Activated CD8-positive, alpha-beta memory T cell treated with anti-CD3 and anti-CD28 coated beads for 4 hours (primary cell): ENCODE measurements at places on chromosomes 4 and X.

DNA sequence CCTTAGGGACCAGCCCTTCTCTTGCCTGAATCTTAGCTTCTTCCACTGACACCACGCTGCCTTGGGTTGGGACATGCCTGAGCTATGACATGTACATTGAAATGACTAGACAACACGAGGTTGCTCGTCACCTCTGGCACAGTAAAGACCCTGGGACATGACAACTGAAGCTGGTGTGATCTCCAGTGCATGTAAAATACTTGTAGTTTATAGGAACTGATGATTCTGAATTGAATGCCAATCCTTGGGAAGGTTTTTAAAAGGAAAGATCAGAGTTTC lies 100.7 kb upstream of the PGRMC2 start:
- no peak for DNase-seq

DNA sequence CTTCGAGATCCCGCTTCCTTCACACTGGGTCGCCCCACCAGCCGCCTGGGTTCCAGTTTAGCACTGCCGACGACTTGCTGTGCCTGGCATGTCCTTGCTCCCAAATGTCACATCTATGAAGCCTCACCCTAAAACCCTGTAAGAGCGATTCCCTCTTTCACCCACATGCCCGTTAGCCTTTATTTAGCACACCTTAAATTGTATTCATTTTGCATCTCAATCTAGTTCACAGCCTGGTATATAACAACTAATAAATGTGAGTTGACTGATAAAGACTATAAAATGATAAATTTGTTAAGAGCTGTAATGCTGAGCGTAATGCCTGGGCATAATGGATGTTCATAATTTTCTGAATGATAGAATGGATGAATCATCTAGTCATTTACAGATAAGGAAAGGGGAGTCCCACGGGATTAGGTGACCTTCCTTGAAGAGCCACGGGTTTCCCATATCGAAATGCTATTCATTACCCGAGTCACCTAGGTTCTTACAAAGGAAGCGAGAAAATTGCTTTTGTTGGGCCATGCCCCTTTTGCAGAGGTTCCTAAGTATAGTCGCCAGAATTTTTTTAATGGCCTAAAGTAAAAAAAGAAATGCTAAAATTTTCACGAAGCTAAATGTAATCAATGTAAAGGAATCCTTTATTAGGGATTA lies 1.1 kb upstream of the AP1S2 start:
- no peak for DNase-seq

DNA sequence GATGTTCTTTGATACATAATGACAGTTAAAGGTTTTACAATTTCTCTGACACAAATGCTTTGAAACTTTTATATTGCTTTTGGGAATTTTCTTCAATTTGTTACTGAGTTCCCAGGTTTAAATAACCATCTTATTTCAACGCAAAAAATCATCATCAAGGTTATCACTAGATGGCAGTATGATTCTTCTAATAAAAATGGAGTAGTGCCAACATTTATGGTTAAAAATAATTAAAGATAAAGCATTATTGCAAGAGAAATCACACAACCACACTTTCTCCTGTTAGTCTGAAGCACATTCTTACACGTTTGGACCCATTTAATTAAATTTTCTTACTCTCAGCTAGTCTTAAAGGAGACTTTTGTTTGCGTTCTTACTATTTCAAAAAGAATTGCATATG lies 611.3 kb upstream of the CPXCR1 start:
- DNase-seq: no peak

DNA sequence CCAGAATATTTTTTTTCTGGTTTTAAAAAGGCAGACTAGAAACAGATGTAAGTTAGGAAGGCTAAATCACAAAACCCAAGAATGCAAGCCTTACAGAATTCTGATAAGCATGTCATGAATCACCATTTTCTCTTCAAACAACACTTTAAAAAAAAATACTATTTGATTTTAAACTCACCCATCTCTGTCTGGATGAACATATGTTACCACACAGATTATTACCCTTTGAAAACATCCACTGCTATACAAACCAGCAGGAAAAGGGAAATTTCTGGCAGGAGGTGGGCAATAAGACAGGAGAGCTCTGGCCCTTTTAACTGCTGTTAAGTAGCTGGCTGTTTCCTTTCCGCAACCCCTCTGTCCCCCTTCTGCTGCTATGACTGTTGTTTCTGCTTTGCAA lies 317.7 kb upstream of the NOCT start:
- no peak for DNase-seq

- DNase-seq: peak; percentile 28
Measured at GRCh38 chrX:386239-386767, 404 bp downstream of the PPP2R3B start.

GRCh38 chrX:56763556-56764152 lies 34.6 kb downstream of the NBDY start:
- DNase-seq: no peak

GRCh38 chr4:60562334-60562733 lies 637.8 kb upstream of the ADGRL3 start:
- DNase-seq: no peak

DNA sequence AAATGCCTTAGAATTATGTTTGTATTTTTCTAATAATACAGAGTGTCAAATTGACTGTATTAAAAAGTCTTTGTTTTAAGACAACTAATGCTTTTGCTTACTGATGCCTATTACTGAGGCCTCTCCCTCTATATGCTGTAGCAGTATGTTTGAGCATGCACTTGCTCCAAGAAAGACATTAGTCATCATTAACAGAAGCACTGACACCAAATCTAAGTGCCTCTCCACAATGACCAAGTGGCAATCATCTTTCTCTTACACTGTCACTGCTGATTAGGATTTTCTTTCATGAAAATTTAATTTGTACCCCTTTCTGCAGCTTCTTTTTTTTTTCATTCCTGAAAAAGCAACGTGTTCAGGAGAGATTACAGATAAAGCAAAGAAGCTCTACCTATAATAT lies 11.1 kb upstream of the MAB21L2 start:
- DNase-seq: no peak

DNA sequence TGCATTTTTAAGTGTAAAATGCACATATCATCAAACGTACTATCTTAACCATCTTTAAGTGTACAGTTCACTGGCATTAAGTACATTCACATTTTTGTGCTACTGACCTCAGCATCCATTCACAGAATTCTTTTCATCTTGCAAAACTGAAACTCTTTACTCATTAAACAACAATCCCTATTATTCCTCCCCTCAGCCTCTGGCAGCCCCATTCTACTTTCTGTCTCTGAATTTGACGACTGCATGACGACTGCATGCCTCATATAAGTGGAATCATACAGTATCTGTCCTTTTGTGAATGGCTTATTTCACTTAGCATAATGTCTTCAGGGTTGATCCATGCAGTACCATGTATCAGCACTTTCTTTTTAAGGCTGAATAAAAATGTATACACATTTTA lies 38.7 kb downstream of the CNKSR2 start:
- DNase-seq: no peak

- DNase-seq: no peak
Measured at GRCh38 chr4:148868191-148868590, 426.0 kb upstream of the NR3C2 start.

DNA sequence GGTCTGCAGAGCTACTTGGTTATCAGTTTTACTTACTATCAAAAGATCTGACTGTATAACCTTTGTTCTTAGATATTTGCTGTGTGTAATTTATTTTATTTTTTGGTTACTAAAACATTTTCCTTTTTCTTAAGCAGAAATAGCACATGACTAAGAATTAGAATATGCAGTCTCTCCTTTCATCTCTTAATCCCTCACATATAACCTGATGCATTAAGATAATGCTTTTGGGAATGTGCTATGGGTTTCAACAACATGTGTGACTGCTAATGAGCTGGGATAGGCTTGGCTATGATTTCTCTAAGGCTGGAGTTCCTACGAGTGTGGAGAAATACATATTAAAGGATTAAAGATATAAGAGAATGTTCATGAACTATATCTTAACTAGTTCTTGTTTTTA lies 41.5 kb downstream of the SHROOM3 start:
- DNase-seq: no peak

DNA sequence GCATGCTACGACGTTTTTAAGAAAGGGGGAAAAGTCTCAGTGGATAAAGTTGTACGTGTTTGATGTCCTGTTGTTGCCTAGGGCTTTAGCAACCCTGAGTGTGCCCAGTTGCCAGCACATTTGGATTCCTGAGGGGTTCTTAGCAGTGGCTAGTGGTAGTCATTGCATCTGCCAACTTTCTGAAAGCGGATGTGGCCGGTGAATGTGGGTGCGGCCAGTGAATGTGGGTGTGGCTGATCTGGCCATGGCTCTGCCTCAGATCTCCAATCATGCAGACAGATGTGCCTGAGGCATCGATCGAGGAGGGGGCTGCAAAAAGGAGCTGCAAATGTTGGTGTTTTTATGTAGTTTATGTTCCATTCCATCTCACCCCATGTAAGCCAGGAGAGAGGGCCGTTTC lies 41.5 kb upstream of the FAT1 start:
- DNase-seq: no peak

- no peak for DNase-seq
Measured at GRCh38 chrX:78693536-78693935, 34.4 kb upstream of the RTL3 start.

DNA sequence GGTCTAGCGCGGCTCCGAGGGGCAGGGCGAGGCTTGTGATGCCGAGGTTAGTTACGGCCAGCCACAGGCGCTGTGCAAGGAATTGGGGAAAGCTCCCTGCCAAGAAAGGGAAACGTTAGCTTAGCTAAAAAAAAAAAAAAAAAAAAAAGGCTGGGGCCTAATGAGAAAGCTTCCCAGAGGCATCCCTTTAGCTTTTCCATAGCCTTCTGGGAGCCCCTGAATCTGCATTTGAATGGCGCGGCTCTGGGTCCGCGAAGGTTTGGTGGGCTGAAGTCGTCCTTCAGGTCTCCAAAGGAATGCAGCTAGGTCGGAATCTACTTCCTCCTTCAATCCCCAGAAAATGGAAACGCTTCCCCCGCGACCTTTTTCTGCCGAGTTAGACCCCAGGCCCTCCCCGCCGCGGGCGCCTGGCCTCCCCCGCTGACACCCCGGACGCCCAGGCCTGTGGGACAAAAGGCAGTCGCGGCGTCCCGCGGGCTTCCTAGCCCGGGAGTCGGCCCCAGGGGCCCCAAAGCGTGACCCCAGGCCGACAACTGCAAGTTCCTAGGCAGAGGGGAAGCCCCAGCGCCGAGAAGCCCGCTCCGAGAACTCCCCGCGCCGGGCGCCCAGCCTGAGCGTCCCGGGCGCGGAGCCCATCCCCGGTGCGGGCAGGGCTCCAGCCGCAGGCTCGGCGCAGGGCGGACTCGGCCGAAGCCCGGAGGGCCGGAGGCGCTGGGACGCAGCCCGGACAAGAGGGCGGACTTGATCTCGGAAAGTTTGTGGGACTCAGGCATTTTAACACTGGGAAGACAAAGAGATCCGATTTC lies 605 bp upstream of the FAT1 start:
- DNase-seq: no peak
